NCI-H1417 (cell line): ENCODE measurements at places on chromosomes 11 and 22.
A peak's percentile ranks its signal among the peaks of the same experiment; 100 is the strongest.

- no peak for DNase-seq
These were observed 380.3 kb downstream of the AASDHPPT start for GRCh38 chr11:106457727-106458126.

GRCh38 chr11:118938491-118939403, 13.0 kb upstream of the BCL9L start:
- DNase-seq: no peak

GRCh38 chr11:100932474-100933100, 197.0 kb downstream of the PGR start:
- peak; percentile 64 for DNase-seq

DNA sequence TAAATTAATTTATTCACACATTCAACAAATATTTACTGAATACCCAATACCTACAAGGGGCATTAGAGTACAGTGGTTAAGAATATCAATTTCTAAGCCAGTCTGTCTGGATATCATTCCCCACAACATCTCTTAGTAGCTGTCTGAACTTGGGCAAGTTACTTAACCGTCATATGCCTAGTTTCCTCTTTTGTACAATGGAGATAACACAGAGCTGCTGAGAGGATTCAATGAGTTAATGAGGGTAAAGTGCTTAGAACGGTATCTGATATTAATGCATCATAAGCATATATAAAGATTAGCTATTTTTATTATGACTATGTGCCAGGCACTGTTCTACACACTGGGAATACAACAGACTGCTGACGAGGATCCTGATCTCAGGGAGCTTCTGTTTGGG, 116.4 kb downstream of the APOL5 start:
- no peak for DNase-seq

DNA sequence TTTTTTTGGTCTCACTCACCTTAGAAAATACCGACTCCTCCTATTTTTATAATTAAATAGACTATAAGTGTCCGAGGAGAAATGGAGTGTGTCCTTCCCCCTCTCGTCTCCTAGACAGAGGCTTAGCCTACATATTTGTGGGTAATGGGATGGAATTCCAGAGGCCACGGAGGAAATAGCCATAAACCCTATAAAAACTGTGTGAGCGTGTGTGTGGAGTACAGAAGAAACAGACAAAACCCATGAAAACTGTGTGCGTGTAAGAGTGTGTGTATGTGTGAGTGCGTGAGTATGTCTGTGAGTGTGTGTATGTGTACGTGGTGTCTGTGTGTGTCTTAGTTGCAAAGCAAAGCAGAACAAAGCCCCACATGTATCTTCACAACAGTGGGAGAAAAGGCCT, 883.5 kb downstream of the OPCML start:
- no peak for DNase-seq

GRCh38 chr22:48250286-48250895, 1487.9 kb downstream of the TBC1D22A start:
- no peak for DNase-seq

GRCh38 chr11:130216221-130216550, 56.6 kb downstream of the ST14 start:
- no peak for DNase-seq

DNA sequence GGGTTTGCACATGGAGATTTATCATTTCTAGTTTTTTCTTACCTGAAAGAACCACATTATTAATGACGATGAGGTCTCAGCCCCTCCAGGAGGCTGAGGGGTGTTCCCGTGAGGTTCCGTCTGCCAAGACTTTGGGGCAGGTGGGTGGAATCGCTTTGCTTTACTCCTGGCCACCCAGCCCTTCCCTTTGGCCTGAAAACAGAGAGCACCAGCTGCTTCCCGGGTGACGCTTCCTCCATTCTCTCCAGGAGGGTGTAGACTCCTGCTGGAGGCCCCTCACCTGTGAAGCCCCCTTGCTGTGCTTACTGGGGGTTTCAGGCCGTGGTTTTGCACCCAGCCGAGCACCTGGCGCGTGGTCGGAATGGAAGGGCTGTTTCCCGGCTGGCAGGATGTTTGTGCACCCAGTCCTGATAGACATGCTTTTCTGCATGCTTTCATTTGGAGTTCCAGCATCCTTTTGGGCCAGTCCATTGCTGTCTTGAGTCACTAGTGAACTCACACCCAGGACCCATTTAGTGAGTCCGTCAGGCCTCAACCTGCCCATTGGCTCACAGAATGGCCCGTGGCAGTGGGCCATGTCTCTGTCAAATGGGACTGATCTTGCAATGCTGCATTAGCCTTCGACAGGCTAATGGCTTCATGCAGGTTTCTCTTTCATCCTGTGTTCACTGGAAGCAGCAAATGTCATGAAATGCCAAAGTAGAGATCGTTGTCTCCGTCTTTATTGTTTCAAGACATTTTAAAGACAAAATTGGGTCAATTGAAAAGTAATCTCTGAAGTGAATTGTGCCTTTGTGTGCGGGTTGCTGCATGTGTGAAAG, 360.8 kb downstream of the TBC1D22A start:
- no peak for DNase-seq

GRCh38 chr11:67542169-67542568, 18.9 kb upstream of the CABP2 start:
- no peak for DNase-seq

GRCh38 chr11:64546600-64546999, 44.4 kb upstream of the SLC22A12 start:
- DNase-seq: no peak

- peak; percentile 9 for DNase-seq
These were observed 21.9 kb downstream of the IGSF9B start for GRCh38 chr11:133934599-133935550.

DNA sequence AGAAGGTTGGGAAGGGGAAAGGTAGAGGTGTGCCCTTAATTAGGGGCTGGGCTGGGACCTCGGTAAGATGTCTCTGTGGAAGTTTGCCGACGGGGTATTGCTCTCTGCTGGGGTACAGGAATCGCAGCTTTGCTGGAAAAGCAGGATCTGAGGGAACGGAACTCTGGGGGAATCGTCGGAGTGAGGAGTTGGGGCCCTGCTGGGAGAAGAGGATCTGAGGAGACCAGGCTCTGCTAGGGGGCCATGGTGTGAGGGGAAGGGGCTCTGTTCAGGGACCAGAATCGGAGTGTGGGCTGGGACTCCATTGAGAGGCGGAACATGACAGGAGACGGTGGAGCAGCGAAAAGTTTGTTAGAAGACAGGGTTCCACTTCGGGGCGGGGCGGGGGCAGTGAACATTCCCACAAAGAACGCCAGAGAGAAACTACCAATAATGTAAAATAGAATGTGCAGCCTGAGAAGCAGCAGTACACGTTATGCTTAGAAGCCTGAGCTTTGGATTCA, 456 bp downstream of the AAMDC start:
- no peak for DNase-seq

GRCh38 chr11:76577921-76578653, 92.5 kb downstream of the LRRC32 start:
- no peak for DNase-seq

DNA sequence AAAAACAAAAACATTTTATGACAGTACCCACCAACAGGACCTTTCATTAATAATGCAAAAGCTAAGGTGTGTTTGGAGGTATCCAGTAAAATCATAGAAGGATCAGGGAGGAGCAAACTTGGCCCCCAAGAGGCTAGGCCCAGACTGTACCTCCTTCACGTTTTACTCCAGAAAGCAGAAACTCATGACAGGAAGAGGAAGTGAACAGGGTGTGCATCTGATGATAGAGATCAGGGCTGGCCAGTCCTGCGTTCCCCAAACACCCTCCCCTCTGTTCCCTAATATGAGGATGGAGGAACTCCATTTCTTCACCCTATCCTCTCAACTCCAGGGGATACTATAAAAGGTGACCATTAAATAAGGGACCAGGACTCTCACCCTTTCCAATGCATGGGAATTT, 10.2 kb upstream of the MS4A12 start:
- no peak for DNase-seq

DNA sequence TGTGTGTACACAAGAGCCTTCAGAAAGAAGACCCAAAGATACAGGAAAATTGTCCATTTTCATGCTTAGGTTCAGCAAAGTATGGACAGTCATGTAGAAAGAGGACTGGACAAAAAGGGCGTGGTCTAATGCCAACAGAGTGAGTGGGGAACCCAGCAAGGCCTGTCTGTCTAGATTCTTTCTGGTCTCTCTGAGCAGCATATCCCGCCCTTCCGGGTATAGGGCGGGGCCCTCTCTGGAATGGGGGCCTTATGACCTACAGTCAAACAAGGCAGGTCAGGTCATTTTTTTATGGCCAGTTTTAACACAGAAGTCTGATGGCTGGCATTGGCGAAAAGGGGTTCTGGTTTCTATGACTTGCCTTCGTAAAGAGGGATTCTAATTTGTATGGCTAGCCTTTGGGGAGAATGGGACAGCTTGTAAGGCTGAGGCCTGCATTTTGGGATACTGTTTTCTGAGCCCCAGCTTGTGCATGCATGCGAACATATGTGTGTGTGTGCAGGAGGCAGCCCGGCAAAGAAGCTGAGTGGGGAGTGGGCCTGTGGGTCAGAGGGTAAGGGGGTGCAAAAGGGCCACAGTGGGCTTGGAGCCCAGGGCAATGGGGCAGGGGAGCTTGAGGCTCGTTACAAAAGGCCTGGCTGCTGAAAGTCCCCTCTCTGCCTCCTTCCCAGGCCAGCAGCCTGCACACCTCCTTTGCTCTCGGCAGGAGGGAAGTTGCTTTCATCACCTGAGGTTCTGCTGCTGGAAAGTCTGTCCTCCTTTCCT, 130.5 kb upstream of the B3GAT1 start:
- DNase-seq: no peak

GRCh38 chr11:133573081-133573480, 40.8 kb upstream of the OPCML start:
- DNase-seq: no peak

GRCh38 chr22:38819387-38819940, 24.4 kb downstream of the NPTXR start:
- DNase-seq: no peak

DNA sequence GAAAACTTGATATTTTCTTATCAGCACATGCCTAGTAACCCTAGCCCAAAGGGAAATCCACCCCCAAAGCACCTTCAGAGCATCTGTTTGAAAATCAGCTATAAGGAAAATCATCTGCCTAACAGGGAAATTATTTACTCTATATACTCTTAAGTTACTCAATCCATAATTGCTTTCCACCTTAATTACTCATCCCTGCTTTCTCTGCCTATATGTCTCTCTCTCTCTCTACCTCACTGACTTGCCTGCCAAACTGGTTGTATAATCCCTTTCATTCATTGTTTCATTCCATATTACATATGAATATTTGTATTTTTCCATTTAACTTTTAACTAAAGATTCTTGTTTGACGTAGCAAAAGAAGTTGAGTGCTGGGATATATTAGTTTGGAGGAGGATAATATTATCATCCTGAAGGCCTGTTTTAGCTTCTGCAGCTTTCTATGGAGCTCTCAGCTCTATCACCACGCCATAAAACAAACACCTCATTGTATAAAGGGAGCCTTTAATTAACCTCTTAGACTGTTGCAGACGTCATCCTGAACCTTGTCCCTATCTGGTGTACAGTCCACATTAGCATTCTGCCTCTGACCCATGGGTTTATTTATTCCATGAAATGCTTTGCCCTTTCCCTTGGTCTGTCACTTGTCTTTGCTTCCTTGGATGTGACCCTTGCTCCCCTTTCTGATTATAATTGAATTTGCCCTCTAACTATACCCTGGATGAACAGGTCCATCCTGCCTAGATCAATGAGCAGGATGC, 98.9 kb downstream of the INSC start:
- peak; percentile 23 for DNase-seq

DNA sequence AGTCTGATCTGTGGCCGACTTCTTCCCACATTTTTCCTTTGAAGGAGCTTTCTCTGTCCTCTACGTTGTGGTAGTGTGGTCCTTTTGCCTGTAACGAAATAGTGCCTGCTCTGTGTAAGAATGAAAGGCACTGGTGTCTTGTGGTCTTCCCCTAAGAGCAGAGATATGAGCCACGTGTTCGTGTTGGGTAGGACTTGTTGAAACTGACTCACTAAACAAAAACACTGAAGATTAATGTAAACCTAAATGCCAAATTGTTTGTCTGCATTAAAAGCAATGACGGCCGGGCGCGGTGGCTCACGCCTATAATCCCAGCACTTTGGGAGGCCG, 10.1 kb upstream of the RPS3 start:
- no peak for DNase-seq

DNA sequence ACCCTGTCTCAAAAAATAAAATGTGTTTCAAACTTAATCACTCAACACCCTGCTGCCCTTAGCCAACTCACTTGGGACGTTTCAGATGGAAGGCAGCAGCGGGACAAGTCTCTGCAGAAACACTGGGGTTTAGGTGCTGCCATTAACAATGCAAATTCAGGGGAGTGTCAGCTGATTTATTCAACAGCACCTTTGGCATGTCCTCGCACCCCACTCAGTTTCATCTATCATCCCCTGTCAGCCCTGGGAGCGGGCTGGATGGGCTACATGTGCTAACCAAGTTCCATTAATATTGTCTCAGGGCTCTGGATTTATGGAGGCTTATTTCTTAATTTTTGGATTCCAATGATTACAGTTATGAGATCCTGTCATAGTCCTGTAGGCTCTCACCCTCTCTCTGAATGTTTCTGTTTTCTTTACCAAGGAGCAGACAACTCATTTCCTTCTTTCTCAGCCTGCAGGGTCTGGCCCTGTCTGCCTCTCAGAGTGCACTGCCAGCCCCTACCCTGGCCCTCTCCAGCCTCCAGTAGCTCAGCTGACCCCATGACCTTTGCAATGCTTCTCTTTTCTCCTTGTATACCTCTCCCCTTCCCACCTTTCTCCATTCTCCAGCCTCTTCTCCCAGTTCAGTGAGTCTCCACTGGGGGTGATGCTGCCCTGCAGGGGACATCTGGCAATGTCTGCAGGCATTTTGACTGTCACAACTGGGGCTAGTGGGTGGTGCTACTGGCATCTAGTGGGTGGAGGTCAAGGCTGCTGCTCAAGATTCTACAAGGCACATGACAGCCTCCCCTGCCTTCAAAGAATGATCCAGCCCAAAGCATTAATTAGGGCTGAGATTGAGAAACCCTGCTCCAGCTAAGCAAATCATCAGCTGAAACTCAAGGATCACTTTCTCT, 79.0 kb downstream of the APIP start:
- DNase-seq: no peak

- DNase-seq: no peak
These were observed 43.9 kb upstream of the CARD18 start for GRCh38 chr11:105183426-105183825.

DNA sequence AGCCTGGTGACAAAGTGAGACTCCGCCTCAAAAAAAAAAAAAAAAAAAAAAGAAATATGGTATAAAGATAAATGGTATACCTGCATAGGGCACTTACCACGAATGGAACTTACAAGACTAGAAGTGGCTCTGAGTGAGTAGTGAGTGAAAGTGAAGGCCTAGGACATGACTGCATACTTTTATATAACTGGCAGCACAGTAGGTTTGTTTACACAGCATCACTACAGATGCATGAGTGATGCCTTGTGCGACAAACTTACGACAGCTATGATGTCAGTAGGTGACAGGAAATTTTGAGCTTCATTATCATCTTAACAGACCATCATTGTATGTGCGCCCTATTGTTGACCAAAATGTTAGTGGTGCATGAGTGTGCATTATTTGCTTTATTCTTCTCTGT, 17.7 kb downstream of the XRCC6 start:
- no peak for DNase-seq

GRCh38 chr22:46934746-46935491, 172.5 kb downstream of the TBC1D22A start:
- DNase-seq: no peak
